Immature natural killer cell (primary cell): ENCODE measurements at places on chromosomes 16 and 17. TPM values are rescaled to one million over a fixed set of nuclear protein-coding genes. Genes with fewer than 3 reads are reported as not detected.

Gene LPO
- polyA plus RNA-seq = not detected

Gene MARCHF10
- polyA plus RNA-seq = 2.0 TPM

Gene ACAP1
- polyA plus RNA-seq = 214 TPM

Gene CDC6
- 1.8 TPM for polyA plus RNA-seq

Gene PRSS36
- 6.9 TPM for polyA plus RNA-seq

- H3K36me3 ChIP-seq = peaks cover 3% of the 10 kb centered on the region
- DNase-seq = no peak
- no peak overlapping the region for H3K27ac ChIP-seq
- peaks cover 3% of the 10 kb centered on the region for H3K4me1 ChIP-seq
These were observed 63.4 kb downstream of the BCAS3 start for GRCh38 chr17:60741031-60741430.

- peaks cover 2% of the 10 kb centered on the region for H3K27me3 ChIP-seq
- H3K4me3 ChIP-seq = no peak overlapping the region
These were observed 24.2 kb downstream of the SLC12A3 start for GRCh38 chr16:56889206-56889605.

GRCh38 chr17:6780886-6781285 lies 4.9 kb downstream of the FBXO39 start:
- H3K4me1 ChIP-seq = peaks cover 3% of the 10 kb centered on the region
- H3K36me3 ChIP-seq = peaks cover 10% of the 10 kb centered on the region
- no peak overlapping the region for H3K27ac ChIP-seq
- no peak overlapping the region for H3K4me3 ChIP-seq
- no peak for DNase-seq

- H3K27me3 ChIP-seq = peaks cover 3% of the 10 kb centered on the region
- H3K4me1 ChIP-seq = no peaks in the 10 kb centered on the region
These were observed 4.9 kb upstream of the ASGR1 start for GRCh38 chr17:7184091-7184488.

DNA sequence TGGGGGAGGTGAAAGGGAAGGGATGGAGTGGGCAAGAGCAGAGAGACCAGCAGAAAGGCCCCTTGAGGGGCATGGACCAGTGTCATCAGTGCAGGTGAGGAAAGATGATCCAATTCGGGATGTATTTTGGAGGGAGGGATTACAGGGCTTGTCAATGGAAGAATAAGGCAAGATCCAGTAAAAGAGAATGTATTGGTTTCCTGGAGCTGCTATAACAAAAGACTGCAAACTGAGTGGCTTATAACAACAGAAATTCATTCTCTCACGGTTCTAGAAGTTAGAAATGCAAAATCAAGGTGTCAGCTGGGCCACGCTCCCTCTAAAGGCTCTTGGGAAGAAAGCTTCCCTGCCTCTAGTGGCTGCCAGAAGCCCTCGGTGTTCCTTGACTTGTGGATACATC lies 41.7 kb downstream of the SLC39A11 start:
- no peak overlapping the region for H3K4me3 ChIP-seq
- DNase-seq = no peak
- no peak overlapping the region for H3K27ac ChIP-seq

DNA sequence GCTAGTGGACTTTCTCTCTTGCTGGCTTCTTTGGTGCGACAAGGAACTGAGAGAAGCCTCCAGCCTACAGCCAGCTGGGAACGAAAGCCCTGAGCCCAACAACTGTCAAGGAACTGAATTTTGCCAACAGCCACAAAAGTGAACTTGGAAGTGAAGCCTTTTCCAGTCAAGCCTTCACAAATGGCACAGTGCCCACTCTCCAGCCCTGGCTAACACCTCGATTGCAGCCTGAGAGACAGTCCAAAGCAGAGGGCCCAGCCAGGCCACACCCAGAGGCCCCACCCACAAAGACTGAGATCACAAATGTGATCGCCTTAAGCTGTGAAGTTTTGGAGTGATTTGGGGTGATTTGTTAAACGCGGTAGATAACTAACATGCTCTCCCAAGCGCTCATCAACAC lies 244.6 kb upstream of the SDK2 start:
- H3K27me3 ChIP-seq = peaks cover 5% of the 10 kb centered on the region
- DNase-seq = no peak
- no peak overlapping the region for H3K27ac ChIP-seq
- peaks cover 14% of the 10 kb centered on the region for H3K4me1 ChIP-seq

GRCh38 chr16:56848029-56848936 lies 16.7 kb upstream of the SLC12A3 start:
- H3K27ac ChIP-seq = no peak overlapping the region
- H3K4me1 ChIP-seq = peaks cover 7% of the 10 kb centered on the region
- H3K4me3 ChIP-seq = no peak overlapping the region
- peaks cover 20% of the 10 kb centered on the region for H3K36me3 ChIP-seq
- H3K27me3 ChIP-seq = peaks cover 4% of the 10 kb centered on the region

DNA sequence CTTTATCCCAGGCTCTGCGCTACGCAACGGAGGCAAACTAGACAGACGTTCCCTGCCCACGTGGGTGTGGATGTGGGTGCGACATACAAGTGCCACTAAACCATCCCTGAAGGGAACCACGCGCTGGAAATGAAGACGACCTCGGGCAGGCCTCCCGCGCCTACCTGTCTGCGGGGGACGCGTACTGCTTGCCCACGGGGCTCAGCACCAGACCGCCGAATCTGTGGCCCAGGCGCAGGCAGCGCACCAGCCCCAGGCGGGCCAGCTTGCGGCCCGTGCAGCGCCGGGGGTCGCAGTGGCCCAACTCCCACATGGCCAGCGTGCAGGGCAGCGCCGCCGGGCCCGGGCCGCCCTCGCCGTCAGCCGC lies 480 bp downstream of the TSR3 start:
- peak overlapping the region; percentile 74 for H3K4me3 ChIP-seq
- H3K36me3 ChIP-seq = no peaks in the 10 kb centered on the region
- peak overlapping the region; percentile 65 for H3K27ac ChIP-seq
- H3K27me3 ChIP-seq = peaks cover 38% of the 10 kb centered on the region

DNA sequence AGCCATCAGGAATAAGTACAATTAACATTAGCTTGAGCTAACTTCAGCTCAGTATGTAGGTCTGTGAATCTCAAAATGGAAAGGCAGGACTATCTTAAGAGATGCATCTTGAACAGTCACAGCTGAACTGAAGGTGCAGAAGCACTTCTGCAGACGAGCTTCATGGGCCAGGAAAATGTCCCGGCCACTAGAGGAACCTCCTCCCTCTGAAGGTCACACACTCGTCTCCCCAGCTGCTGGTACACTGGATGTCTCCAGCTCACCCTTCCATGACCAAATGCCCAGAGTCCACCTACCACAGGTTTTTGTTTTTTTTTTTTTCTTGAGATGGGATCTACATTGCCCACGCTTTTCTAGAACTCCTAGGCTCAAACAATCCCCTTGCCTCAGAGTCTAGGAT lies 33.2 kb downstream of the WDR59 start:
- no peaks in the 10 kb centered on the region for H3K27me3 ChIP-seq
- no peaks in the 10 kb centered on the region for H3K4me1 ChIP-seq
- no peak overlapping the region for H3K4me3 ChIP-seq
- peaks cover 35% of the 10 kb centered on the region for H3K36me3 ChIP-seq
- no peak for DNase-seq

DNA sequence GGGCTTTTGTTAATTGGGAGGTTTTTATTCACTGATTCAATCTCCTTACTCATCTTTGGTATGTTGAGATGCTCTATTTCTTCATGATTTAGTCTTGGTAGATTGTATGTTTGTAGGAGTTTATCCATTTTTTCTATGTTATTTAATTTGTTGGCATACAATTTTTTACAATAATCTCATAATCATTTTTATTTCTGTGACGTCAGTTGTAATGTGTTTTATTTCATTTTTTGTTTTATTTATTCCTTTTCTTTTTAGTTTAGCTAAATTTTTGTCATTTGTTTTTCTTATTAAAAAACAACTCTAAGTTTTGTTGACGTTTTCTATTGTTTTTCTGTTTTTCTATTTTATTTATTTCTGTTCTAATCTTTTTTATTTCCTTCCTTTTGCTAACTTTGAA lies 389.8 kb downstream of the HS3ST3B1 start:
- DNase-seq = no peak
- H3K27me3 ChIP-seq = peaks cover 4% of the 10 kb centered on the region
- H3K4me3 ChIP-seq = no peak overlapping the region
- H3K36me3 ChIP-seq = peaks cover 3% of the 10 kb centered on the region
- H3K4me1 ChIP-seq = no peaks in the 10 kb centered on the region
